Activated naive CD4-positive, alpha-beta T cell treated with anti-CD3 and anti-CD28 coated beads, Interleukin-2, amount 10 ng/mL, durations not matched to agents 5 hours and 36 hours (primary cell): ENCODE measurements at places on chromosomes 13 and 19. TPM values are rescaled to one million over a fixed set of nuclear protein-coding genes. Genes with fewer than 3 reads are reported as not detected.

Gene RPL13A
- total RNA-seq = 3,272 TPM

Gene RFXAP
- 15.8 TPM for total RNA-seq

Gene SIAH3
- 0.17 TPM for total RNA-seq

Gene ZNF793
- 3.9 TPM for total RNA-seq

Gene URAD
- total RNA-seq = not detected

Gene CATSPERD
- total RNA-seq = not detected

Gene CASP14
- total RNA-seq = not detected

Gene FBXO17
- not detected for total RNA-seq

Gene KASH5
- 0.33 TPM for total RNA-seq
